Naive B cell (primary cell): ENCODE measurements at places on chromosomes 12 and 14.

- no peak for DNase-seq
Observed at GRCh38 chr12:62684570-62685295, 218.1 kb downstream of the MON2 start.

DNA sequence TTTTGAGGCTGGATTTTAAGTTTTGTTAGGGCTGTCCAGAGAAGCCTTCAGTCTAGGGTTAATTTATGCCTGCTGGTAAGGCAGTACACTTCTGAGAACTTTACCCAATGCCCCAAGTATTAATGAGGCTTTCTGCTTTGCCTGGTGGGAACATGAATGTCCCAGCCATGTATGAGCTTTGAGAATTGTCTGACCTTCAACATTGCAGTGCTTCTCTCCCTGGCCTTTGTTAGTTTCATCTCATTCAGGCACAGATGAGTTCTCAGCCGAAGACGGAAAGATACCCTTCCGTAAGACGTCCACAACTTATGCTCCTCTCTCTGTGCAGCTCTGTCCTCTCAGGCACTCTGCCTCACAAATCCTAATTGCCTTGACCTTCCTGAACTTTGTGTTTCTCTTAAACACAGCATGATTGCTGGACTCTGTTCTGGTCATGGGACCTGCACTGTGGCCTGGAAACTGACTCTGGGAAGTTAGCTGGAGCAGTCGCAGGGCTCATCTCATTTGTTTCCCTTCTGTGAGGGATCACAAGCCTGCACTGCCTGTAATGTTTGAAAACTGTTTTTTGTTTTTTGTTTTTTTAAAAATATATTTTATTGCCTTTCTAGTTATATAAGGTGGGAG is 15.7 kb downstream of the CHPT1 start:
- no peak for DNase-seq

GRCh38 chr12:53974084-53975063 is at the start of gene HOTAIR:
HOTAIR (minus strand) TSS chr12:53974954.
- DNase-seq: no peak

GRCh38 chr12:34033628-34034296 is 11.5 kb downstream of the ALG10 start:
- DNase-seq: peak; percentile 18

DNA sequence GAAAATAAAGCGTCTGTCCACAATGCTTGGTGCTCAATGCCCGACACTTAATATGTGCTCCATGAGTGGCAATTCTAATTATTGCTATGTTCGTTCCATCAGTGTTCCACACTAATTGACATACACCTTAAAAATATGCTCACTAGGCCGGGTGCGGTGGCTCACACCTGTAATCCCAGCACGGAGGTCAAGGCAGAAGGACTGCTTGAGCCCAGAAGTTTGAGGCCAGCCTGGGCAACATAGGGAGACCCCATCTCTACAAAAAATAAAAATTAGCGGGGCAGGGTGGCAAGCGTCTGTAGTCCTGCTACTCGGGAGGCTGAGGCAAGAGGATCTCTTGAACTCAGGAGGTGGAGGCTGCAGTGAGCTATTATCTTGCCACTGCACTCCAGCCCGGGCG is 635 bp upstream of the HECTD4 start:
- no peak for DNase-seq

DNA sequence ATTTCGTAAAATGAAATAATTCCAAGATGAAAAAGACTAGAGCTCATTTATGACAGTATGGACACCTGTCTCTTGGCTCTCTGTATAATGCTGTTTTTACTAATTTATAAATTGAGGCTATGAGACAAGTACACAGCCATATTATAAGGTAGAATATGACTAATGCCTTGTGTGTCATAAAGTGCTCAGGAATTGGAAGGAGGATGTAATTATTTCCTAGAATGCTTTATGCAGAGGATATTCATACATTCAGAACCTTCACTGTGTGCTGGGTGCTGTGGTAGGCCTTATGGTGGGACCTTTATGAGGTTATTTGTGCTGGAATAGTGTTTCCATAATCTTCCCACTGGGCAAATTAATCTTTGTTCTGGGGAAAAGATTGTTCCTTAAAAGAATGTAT is 13.3 kb downstream of the PCNX1 start:
- DNase-seq: no peak

DNA sequence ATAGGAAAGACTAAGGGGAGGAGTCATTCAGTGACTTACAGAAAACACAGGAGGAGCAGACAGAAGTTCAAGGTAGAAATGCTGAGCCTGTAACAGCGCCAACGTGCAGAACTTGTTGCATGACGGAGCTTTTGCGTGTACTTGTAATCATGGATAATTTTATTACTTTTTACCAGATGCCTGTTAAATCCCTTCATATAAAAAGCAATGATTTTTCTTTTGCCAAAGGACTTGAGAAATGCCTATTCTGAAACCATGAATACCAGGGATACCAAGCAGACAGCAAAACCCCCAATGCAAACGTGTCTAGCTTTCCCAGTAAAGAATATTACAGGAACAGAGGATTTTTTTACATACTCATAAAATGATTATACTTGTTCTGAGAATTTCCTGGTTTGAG is 163.6 kb upstream of the GSC start:
- DNase-seq: no peak

GRCh38 chr12:16329594-16329993 is 17.9 kb upstream of the MGST1 start:
- DNase-seq: no peak

DNA sequence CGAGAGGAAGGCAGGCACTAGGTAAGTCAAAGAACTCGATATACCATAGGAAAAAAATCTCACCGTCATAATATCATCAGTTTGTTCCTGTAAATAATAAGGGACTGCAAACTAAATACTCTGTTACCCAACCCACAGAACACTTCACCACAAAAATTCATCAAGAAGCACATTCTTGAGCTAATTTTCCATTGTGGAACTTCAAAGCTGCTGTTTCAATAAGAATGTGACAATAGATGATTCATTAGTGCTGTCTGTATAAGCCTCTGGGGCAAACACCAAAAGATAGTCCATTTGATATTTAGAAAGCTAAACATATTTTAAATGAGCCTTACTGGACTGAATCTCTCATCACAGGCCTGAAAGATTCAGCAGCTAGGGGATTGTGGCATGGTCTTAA is 219.4 kb downstream of the KSR2 start:
- DNase-seq: no peak

- no peak for DNase-seq
Observed at GRCh38 chr14:53932966-53933365, 23.7 kb downstream of the BMP4 start.

GRCh38 chr12:26629864-26630263 is 203.1 kb downstream of the ITPR2 start:
- no peak for DNase-seq

- DNase-seq: no peak
Observed at GRCh38 chr12:93790472-93791152, 113.4 kb downstream of the CRADD start.

GRCh38 chr12:12097891-12098690 is 27.4 kb downstream of the BCL2L14 start:
- no peak for DNase-seq

DNA sequence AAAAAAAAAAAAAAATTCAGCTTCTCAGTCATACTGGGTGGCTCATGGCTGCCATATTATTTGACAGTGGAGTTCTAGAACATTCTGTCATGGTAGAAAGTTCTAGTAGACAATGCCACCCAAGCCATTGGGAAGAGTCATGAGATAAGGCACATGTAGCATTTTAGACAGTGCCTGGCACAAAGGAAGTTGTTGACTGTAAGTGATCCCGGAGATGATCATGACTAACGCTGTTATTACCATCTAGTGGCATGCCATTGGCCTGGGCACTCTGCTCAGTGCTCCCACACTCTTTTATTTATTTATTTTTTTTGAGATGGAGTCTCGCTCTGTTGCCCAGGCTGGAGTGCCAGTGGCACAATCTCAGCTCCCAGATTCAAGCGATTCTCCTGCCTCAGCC is 80.4 kb downstream of the FOXN4 start:
- DNase-seq: no peak

DNA sequence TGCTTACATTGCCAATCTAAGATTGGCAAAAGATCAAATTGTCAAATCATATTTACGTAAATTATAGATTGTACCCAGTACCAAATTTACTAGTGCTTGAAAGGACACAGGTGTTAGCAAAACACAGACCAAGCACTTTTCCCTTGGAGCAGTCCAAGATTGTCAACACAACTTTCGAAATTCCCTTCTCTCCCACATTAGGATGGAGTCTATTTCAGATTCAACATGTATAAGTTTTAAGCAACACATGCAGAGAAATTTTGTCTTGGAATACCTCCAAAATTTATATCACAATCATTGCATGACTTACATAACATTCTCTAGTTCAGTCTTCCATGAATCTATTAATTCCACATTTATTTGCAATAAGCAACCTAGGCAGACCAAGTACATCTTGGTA is 74.9 kb upstream of the SLCO1C1 start:
- DNase-seq: no peak

GRCh38 chr14:58634406-58635090 is 3.2 kb upstream of the DACT1 start:
- DNase-seq: no peak

DNA sequence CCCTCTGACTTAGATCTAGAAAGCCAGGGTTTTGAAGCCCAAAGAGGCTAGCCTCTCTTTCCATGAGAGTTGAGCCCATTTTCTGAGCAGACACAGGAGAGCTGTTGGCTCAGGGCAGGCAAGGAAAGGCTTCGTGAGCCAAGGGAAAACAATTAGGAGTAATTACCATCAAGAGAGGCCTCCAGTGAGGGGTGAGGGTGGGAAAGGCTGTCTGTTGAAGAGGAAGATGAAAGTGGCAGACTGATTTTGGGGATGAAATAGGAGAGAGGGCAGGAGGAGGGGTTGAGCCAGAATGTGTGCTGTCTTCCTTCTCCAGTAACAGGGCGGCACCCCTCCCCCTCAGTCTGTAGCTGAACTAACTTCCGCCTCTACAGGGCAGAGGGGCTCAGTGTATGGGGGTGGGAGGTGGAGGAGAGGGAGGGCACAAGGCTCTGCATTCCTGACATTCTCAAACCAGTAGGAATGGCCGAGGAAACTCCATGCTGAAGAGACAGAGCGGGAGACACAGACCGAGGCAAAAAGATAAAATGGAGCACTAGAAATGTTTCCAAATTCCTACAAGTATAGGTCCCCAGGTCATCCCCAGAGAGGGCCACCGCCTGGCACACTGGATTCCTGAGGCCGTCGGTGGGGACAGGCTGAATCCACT is 33.1 kb upstream of the COL2A1 start:
- DNase-seq: no peak

- no peak for DNase-seq
Observed at GRCh38 chr12:22682663-22683062, 57.7 kb downstream of the ETNK1 start.

- DNase-seq: no peak
Observed at GRCh38 chr12:124392667-124393413, 97.9 kb downstream of the RFLNA start.

DNA sequence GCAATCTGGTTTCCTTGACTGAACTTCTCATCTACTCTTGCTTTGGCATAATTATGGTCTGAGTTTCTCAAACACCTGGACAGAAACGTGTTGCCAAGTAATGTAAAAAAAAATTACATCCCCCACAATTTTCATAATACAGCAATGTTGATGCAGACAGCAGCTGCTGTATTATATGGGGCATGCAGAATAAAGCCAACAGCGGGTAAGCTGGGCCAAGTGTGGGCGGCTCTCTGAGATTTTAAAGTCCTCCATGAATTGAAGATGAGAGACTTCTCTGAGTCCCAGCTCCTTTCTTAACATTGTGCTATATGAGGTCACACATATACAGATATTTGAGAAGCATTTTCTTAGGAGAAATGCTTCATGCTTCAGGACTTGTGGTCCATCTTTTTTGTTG is 881.2 kb downstream of the GALC start:
- no peak for DNase-seq

GRCh38 chr12:70635755-70636154 is 1.5 kb downstream of the PTPRB start:
- DNase-seq: no peak

DNA sequence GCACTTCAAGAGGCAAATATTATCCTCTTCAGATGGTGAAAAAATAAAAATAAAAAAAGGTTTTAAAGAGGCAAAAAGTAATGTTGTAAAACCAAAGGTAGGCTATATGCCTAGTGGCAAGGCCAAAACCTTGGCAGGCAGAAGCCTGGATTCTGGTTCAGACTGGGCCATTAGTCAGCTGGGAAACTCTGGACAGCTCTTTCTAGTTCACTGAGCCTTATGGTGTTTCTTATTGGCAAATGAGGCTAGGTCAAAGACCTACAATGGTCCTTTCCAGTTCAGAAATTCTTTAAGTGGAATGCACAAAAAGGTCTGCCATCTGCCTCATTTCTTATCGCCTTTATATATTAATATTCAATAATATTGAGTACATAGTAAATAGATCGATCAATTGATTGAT is 44.6 kb downstream of the PTPRB start:
- no peak for DNase-seq

DNA sequence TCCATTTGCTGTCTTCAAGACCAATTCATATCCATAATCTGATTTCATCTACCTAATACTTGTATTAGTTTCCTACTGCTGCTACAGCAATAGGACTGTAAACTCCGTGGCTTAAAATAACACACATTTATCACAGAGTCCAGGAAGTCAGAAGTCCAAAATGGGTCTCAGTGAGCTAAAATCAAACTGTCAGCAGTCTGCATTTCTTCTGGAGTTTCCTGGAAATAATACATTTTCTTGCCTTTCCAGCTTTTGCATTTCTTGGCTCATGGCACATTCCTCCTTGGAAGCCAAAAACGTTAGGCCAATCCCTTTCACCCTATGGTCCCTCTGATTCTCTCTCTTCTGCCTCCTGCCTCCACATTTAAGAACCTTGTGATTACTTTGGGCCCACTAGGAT is 239.8 kb downstream of the PRKD1 start:
- no peak for DNase-seq

DNA sequence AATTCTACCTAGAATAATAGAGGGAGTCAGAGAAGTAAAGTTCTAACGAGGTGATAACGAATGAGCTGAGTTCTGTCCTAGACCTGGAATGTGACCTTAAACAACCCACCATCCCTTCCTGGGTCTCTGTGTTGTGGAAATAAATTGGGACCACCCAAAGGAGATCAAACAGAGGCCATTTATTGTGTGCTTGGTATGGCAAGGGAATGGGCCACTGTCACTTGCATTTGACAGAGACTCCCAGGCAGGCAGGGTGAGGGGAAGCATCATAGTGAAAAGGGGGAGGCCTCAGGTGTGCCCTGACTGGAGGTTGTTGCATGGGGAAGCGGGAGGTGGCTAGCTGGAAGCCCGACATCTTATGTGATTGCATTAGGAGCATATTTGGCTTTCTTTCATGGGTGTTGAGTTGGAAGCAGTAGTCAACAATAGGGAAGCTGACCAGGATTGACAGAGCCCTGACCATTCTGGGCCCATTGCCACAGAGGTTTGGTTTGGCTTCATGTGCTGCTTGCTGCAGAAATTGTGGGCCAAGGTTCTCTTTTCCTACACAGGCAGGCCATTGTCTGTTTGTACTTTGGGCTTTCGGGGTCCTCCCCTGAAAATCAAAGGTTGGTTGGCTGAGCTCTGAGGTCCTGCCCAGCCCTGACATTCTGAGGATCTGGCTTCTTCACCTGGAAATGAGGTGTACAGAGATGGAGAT is 17.6 kb upstream of the FAM181A start:
- no peak for DNase-seq

GRCh38 chr12:9751204-9752144 is 9.2 kb downstream of the CD69 start:
- peak; percentile 54 for DNase-seq
